ENCODE measurements at places on chromosomes 1 and 21. TPM values are rescaled to one million over a fixed set of nuclear protein-coding genes. Genes with fewer than 3 reads are reported as not detected.

GRCh38 chr1:67217417-67217816 lies 51.2 kb downstream of the IL23R start:
- DNase-seq: no peak

GRCh38 chr1:110504226-110504625 lies 14.7 kb downstream of the KCNA10 start:
- DNase-seq: no peak

- no peak for DNase-seq
These were observed 249.6 kb downstream of the COL11A1 start for GRCh38 chr1:102858695-102859094.

- DNase-seq: no peak
These were observed 25.0 kb upstream of the DISP3 start for GRCh38 chr1:11453742-11454491.

- peak; percentile 56 for DNase-seq
These were observed 7.2 kb upstream of the COL6A1 start for GRCh38 chr21:45974073-45975019.

DNA sequence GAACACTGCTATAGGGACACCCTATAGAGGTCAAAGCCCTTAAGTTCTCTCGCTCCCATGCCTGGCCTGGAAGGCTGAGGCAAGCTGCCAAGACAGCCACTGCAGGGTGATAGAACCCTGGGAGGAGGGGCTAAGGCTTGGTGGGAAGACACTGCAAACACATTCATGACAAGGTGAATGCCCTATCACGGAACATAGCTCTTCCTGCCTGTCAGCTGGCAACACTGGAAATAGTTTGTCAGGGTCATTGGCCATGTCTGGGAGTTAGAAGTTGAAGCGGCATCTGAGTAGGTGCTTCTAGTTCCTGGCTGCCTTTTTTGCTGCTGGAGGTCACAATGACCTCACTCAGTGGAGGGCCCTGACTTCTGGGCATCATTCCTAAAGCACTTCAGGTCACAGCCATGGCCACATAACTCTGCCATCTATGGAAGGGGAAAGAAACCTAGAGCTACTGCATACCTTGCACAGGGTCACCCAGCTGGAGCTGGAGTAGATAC lies 4.2 kb downstream of the FABP3 start:
- no peak for DNase-seq

DNA sequence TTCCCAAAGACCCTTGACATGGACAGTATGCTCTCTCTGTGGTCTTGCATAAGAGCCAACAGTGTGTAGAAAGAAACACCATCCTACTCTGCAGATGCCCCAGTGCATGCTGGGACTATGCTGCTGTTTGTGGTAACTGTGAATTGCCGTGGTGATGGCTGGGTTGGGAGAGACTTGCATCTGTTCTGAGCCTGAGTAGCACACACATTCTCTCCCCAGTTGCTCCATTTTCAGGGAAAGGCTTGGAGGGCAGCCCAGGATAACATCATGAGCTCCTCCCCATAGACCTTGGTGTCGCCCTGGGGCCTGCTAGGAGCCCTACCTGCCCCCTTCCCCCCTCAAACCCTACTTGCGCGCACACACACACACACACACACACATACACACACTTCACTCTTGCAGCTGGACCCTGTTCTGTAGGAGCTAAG lies 120.9 kb upstream of the IPO9 start:
- no peak for DNase-seq

- no peak for DNase-seq
These were observed 45.3 kb downstream of the TIAM1 start for GRCh38 chr21:31298618-31299269.

DNA sequence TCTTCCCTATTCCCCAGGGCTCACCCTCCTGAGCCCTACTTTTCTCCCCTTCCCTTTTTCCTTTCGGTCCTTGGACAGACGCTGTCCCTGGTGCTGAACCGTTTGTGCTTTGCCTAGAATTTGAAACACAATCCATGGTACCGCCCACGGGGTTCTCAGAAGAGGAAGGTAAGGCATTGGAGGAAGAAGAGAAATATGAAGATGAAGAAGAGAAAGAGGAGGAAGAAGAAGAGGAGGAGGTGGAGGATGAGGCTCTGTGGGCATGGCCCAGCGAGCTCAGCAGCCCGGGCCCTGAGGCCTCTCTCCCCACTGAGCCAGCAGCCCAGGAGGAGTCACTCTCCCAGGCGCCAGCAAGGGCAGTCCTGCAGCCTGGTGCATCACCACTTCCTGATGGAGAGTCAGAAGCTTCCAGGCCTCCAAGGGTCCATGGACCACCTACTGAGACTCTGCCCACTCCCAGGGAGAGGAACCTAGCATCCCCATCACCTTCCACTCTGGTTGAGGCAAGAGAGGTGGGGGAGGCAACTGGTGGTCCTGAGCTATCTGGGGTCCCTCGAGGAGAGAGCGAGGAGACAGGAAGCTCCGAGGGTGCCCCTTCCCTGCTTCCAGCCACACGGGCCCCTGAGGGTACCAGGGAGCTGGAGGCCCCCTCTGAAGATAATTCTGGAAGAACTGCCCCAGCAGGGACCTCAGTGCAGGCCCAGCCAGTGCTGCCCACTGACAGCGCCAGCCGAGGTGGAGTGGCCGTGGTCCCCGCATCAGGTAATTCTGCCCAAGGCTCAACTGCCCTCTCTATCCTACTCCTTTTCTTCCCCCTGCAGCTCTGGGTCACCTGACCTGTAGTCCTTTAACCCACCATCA lies 10.4 kb downstream of the BCAN start:
- DNase-seq: no peak

- DNase-seq: no peak
These were observed 41.0 kb upstream of the SCAF4 start for GRCh38 chr21:31772674-31773555.

- DNase-seq: no peak
These were observed 41.5 kb downstream of the TRAPPC10 start for GRCh38 chr21:44053567-44053966.

DNA sequence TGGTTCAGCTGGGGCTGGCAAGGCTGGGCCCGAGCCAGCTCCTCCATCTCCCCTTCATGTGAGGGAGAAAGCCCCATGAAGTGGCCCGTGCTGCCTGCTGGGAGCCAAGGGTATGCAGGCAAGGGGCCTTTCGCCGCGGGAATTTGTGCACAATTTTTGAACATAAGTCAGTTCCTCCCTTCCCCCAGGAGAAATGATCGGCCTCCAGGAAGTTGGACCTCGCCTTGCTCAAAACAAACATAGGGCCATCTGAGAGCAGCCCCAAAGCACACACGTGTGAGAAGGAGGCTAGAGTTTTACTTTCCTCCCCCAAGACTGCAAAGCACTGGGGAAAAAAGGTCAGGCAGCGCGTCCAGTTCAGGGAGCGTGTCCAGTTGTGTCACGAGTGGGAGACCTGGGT lies 64.7 kb downstream of the PRDM16 start:
- DNase-seq: no peak

DNA sequence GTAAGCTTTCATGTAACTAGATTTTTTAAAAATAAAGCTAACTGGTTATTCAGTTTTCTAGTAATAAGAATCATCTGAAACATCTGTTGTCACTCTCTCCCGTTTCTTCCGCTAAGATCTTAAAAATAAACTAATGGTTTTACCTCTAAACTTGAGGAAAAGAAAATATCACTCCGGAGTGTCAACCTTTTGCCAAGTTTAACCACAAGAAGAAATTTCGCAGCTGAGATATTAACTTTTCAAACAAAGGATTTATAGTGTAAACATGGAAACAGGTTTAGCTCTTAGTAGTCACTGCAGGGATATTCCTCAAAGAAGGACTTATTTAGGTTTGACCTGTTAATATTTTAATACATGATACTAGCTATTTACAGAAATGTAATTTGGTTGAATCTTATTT lies 954.9 kb downstream of the ADGRL2 start:
- no peak for DNase-seq

DNA sequence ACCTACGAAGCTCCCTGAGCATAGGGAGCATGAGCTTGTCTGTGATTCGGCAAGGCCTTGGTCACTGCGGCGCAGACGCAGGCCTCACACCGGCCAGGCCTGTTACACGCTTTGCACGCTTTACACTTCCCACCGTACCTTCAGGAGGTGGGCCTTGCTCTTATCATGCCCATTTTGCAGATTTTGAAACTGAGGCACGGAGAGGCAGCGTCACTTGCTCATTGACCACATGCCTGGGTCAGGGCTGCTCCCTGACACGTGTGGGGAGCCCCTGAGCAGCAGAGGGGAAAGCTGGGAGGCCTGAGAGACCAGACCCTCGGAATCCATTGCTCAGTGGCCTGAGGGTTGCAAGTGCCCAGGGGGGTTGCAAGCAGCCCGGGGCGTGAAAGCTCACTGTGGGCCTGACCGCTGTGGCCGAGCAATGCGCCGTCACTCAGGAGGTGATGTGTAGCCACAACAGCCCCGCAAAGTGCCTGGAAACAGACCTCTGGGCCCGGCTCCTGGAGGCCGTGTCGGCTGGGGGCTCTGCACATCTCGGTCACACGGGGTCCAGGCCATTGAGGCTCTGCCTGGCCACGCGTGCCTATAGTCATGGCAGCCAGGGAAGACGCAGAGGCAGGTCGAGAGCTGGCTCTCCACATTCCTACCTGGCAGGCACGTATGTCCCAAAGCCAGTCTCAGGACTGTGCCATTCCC lies 6.9 kb downstream of the ARHGEF16 start:
- DNase-seq: no peak

GRCh38 chr1:224407571-224408293 lies 26.9 kb downstream of the WDR26 start:
- no peak for DNase-seq

DNA sequence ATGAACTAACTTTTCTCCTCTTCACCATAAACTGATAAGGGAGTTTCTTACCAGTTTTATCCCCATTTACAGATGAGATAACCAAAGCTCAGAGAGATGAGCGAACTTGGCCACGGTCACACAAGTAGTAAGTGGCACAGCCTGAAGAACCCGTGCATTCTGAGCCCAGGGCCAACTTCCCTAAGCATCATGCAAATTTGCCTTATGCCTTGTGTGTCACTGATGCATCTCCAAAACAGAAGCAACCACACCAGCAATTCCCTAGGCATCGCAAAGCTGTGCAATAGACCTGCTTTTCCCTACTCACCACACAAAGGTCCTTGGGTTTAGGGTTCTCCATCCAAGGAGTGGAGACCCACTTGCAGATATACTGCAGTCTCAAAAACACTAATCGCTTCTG lies 304.5 kb upstream of the KAZN start:
- no peak for DNase-seq

GRCh38 chr1:23963617-23964234 lies 4.1 kb downstream of the PNRC2 start:
- no peak for DNase-seq

GRCh38 chr1:94463056-94463764 lies 45.0 kb downstream of the ABCD3 start:
- DNase-seq: no peak

- no peak for DNase-seq
These were observed 91.7 kb downstream of the CDC14A start for GRCh38 chr1:100443811-100444571.

DNA sequence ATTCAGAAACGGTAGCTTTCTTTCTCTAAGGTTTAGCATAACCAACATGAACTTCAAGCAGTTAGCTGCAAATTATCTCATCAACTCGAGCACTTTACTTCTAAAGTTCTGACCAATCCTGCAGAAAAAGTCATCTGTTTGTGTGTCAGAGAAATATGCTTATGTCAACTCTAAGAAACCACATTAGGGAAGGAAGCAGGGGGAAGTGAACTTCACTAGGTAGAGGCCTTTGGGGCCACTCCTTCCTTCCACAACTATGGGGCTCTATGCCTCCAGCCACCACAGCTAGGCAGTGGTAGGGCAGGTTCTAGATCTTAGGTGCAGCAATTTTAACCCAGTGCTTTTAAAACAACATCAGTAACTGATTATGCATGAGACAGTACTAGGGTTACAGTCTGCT lies 375.9 kb downstream of the DSCAM start:
- no peak for DNase-seq

DNA sequence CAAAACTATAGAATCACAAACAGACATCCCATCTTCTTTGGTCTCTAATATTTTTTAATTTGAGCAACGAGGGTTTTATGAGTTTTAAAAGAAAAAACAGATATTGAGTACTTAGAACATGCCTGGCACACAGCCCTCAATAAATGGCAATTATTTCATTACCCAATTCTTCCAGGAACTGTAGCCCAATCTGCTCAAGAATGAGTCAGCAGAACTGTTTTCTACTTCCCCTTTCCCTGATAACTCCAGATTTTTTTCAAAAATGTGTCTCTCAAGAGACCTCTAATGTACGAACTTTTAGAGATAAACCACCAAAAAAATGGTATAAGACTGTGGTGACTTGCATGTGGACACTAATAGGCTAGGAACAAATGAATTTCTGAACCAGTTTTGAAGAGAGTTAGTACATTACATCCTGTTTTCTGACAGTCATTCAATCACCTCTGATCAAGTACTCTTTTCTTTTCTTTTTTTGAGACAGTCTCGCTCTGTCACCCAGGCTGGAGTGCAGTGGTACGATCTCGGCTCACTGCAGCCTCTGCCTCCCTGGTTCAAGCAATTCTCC lies 11.5 kb downstream of the ABL2 start:
- DNase-seq: no peak

DNA sequence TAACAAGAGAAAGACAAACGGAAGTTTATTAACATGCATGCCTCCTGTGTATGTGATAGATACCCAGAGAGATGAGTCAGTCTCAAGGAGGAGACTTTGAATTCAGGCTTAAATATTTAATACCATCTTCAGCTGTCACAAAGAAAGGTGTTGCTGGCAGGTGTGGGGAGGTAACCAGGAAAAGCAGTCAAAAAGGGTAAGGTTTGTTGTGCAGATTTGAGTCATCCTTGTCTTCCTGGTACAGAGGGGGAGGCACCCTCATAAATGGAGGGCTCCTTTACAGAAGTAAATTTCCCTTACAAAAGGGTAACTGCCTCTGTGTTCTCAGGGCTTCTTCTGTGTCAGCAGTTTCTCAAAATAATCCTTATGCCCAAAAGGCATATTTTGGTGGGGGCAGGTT lies 75.2 kb upstream of the B3GALT5 start:
- DNase-seq: no peak

GRCh38 chr1:24486331-24487065 lies 16.1 kb upstream of the RCAN3 start:
- no peak for DNase-seq

IGSF9 gene
- total RNA-seq: 5.9 TPM

SPATC1L gene
- 7.0 TPM for total RNA-seq

KPRP gene
- not detected for total RNA-seq

HTR1D gene
- not detected for total RNA-seq

KRTAP20-1 gene
- not detected for total RNA-seq

RNPEP gene
- total RNA-seq: 66.7 TPM

DCLRE1B gene
- total RNA-seq: 6.2 TPM

THEM5 gene
- total RNA-seq: not detected

TCHH gene
- total RNA-seq: 0.15 TPM

KRTAP11-1 gene
- not detected for total RNA-seq

PDZK1 gene
- 25.2 TPM for total RNA-seq

METTL18 gene
- total RNA-seq: 6.9 TPM

CSMD2 gene
- total RNA-seq: 0.33 TPM

CD247 gene
- 0.80 TPM for total RNA-seq

IL19 gene
- not detected for total RNA-seq

SPOCD1 gene
- 11.1 TPM for total RNA-seq

PKNOX1 gene
- 11.7 TPM for total RNA-seq

CRYBG2 gene
- not detected for total RNA-seq
